Memory B cell (primary cell): ENCODE measurements at places on chromosomes 7 and 10.

DNA sequence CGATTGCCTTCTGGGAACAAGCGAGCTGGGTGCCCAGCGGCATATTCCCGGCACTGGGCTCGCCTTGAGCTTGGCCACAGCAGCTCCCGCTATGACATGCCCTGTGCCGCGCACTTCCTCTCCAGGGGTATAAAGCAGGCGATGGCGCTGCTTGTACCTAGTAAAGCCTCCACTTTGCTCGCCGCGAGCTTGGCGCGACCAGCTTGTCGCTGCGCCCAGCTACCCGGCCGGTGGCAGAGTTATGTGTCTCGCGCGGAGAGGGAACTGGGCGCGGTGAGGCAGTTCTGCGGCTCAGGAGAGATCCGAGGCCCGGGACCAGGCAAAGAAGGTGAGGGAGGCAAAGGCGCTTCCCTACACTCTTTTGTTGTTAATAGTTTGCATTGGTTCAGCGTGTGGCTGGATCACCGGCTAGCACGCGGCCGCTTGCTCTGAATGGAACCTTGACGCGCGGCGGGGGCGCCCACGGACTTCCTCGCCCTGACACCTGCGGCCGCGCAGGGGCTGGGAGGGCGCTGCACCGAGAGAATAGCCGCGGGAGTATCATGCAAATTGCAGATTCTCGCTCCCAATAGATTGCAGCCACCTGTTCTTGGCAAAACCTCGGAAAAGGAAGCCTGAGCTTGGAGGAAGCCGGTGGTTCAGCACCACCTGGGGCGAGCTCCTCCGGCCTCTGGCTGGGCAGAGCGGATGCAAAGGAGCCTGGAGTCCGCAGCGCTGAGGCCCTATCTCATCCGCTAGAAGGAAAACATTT is 3.0 kb upstream of the BUB3 start:
- no peak overlapping the region for H3K27ac ChIP-seq
- peaks cover 20% of the 10 kb centered on the region for H3K4me1 ChIP-seq
- peaks cover 6% of the 10 kb centered on the region for H3K36me3 ChIP-seq
- H3K4me3 ChIP-seq, result peak overlapping the region; percentile 65
- DNase-seq, result no peak

- H3K4me3 ChIP-seq, result peak overlapping the region; percentile 25
- peaks cover 69% of the 10 kb centered on the region for H3K4me1 ChIP-seq
- H3K27me3 ChIP-seq, result no peaks in the 10 kb centered on the region
- H3K27ac ChIP-seq, result no peak overlapping the region
- no peak for DNase-seq
These were observed 87.4 kb upstream of the PPIF start for GRCh38 chr10:79259834-79260233.

- H3K27ac ChIP-seq, result no peak overlapping the region
- no peak overlapping the region for H3K4me3 ChIP-seq
- no peaks in the 10 kb centered on the region for H3K4me1 ChIP-seq
These were observed 1077.3 kb downstream of the SORCS3 start for GRCh38 chr10:105718207-105718995.

DNA sequence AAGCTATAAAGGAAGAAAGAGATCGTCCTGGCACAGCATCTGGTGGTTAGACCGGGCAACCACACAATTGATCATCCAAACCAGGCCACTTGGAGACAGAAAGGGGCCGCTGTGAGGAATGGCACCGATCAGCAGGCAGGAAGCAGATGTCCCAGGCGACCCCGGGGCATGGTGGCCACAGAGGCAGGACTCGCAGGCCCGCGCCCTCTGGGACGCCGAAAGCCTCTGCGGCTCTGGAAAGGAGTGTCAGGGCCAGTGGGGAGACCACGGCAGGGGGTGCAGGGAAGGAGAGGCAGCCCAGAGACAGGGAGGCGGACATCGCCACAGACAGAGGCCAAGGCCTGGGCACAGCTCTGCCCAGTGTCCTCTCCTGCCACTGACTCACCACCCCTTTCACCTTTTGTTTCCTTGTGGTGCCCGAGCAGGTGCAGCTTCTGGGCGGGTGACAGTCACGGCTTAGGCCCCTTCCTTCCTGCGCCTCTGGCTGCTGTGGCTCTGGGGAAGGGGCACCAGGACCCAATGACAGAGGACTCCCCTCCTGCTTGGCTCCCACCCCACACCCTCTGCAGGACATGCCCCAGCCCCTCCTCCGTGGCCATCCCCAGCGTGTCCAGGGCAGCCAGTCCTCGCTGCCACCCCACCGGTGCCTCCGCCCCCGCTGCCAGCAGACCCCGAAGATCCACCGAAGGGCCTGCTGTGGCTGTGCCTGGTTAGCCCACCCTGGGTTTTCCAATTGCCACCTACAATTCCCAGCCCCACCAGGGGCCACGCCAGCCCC is 10.9 kb downstream of the STK32C start:
- H3K27ac ChIP-seq, result no peak overlapping the region
- DNase-seq, result no peak
- peaks cover 5% of the 10 kb centered on the region for H3K4me1 ChIP-seq
- no peaks in the 10 kb centered on the region for H3K36me3 ChIP-seq
- no peak overlapping the region for H3K4me3 ChIP-seq
- peaks cover 24% of the 10 kb centered on the region for H3K27me3 ChIP-seq

DNA sequence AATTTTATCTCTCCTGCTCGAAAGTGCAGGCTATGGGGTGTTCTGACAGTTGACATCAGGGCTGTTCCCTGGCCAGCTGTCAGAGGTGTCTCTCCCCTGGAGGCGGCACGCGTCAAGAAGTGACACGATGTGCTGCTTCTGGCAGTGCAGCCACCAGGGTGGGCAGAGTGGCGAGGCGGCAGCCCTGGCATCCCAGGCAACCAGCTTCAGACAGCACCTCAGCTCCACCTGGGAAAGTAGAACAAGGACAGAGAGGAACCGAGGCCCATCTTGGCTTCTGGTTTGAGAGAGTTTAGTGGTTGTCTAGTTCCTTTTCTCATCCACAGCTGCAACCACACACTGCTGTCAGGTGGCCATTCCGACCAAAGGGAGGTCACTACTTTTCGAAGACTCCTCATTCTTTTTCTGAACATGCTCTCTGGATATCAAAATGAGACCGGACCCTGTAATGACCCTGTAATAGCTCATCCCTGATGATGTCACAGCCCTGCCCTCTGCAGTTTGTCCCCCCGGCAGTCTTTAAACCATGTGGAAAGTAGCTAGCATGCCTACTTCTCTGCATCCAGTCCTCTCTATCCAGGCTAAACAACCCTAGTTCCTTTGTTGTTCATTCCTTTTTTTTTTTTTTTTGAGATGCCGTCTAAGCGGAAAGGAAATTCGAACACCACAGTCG is 381.0 kb upstream of the NRP1 start:
- no peak overlapping the region for H3K27ac ChIP-seq
- no peaks in the 10 kb centered on the region for H3K4me1 ChIP-seq
- DNase-seq, result no peak

DNA sequence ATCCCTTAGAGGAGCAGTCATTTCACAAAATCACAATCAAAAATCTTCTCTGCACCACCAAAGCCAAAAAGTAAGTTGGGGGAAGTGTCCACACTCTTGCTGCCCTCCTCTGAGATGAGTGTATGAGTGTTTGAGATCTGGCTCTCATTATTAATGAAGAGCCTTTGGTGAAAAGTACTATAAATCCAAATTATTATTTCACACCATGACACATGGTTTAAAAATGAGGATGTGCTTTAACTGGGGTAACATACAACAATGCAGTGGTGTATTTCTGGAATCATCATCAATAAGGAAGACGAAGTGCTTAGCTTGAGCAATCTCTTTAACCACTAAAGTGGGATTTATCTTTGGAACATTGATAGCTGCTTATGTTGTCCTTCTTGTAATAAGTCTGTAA is 114.2 kb upstream of the ADAM12 start:
- H3K27ac ChIP-seq, result no peak overlapping the region
- no peak for DNase-seq
- no peaks in the 10 kb centered on the region for H3K27me3 ChIP-seq
- no peaks in the 10 kb centered on the region for H3K4me1 ChIP-seq
- H3K4me3 ChIP-seq, result no peak overlapping the region

DNA sequence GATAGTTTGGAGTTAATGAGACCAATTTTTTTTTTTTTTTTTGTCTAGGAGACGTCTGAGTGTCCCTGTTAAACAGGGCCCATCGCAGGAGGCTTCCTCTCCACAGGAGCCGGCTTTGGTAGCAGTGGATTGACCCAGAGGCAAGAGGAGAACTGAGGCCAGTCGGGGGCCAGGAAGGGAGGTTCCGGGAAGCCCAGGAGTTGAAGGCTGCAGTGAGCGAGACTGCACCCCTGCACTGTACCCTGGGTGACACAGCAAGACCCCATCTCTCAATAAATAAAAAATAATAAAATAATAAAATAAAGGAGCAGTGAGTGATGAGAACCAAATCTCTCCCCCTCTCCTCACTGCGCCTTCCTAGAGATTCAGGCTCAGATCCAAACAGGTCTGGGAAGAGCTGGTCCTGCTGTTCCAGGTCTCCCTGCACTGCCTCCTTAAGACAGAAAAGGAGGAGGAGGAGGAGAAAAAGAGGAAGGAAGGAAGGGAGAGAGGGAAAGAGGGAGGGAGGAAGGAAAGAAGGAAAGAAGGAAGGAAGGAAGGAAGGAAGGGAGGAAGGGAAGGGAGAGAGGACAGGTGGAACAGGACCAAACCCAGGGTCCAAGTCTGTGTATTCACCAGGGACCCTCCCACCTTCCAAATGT is 3.5 kb downstream of the MNX1 start:
- peaks cover 11% of the 10 kb centered on the region for H3K4me1 ChIP-seq
- no peak overlapping the region for H3K4me3 ChIP-seq
- H3K36me3 ChIP-seq, result no peaks in the 10 kb centered on the region
- H3K27ac ChIP-seq, result no peak overlapping the region

DNA sequence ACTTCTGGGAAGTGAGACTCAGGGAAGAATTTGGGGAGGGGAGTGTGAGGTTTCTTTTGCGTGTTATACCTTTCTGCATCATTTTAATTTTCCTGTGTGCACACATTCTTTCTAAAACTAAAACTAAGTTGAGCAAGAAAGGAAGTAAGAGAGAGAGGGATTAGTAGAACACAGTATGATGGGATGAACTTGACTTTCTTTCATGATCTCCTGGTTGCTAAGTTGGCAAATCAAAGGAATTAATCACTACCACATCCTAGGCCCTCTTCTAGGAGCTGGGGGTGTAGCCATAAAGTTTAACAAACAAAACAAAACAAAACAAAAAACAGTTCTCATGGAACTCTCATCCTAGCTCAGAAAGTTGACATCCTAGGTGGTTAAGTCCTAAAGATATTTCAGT is 19.1 kb upstream of the KDM7A start:
- no peaks in the 10 kb centered on the region for H3K27me3 ChIP-seq
- H3K4me3 ChIP-seq, result no peak overlapping the region
- no peak for DNase-seq
- H3K27ac ChIP-seq, result no peak overlapping the region

DNA sequence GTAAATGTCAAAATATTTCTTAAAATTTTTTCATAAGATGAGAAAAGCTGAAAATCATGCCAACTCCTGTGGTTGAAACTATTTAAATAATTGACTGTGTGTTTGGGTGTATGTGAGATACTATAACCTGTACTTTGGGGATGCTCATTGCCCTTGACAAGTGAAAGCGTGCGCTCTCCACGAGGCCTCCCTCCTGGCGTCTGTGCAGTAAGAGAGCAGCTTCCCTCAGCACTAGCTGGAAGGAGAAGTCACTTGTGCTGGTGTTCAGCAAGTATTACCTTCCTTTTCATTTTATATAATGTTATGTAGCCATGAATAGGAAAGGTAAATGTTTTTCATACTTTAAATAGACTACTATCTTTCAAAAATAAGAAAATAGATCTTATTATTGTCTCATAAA is 118.9 kb downstream of the ZEB1 start:
- H3K36me3 ChIP-seq, result peaks cover 30% of the 10 kb centered on the region
- no peak for DNase-seq
- no peaks in the 10 kb centered on the region for H3K27me3 ChIP-seq
- no peak overlapping the region for H3K27ac ChIP-seq

- H3K4me1 ChIP-seq, result peaks cover 7% of the 10 kb centered on the region
- H3K27ac ChIP-seq, result no peak overlapping the region
- H3K27me3 ChIP-seq, result peaks cover 18% of the 10 kb centered on the region
- H3K36me3 ChIP-seq, result no peaks in the 10 kb centered on the region
These were observed 876 bp downstream of the GNAI1 start for GRCh38 chr7:80135309-80136104.

DNA sequence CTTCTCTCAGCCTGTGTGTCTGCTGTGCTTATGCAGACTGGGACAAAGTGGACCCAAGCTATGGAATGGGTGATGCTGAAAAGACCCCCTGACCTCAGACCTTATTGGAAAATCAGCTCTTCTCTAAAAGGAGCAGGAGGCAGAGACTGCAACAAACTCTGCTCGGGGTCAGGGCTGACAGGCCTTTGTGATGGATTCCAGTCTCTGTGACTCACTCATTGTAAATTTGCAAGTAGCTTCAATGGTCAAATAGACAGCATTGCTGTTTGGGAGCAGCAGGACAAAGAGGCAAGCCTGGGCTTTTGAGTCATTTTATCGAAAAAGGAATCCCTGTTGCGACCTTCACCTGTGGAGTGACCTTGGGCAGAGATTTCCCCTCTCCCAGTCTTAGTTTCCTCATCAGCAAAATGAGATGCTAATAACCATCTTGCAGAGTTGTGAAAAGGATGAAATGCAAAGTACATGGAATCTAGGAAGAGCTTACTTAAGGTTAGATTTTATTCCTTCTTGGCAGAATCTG is 26.1 kb upstream of the GPR26 start:
- no peak overlapping the region for H3K27ac ChIP-seq
- peaks cover 14% of the 10 kb centered on the region for H3K27me3 ChIP-seq
- H3K4me3 ChIP-seq, result no peak overlapping the region
- no peaks in the 10 kb centered on the region for H3K4me1 ChIP-seq
- no peak for DNase-seq

DNA sequence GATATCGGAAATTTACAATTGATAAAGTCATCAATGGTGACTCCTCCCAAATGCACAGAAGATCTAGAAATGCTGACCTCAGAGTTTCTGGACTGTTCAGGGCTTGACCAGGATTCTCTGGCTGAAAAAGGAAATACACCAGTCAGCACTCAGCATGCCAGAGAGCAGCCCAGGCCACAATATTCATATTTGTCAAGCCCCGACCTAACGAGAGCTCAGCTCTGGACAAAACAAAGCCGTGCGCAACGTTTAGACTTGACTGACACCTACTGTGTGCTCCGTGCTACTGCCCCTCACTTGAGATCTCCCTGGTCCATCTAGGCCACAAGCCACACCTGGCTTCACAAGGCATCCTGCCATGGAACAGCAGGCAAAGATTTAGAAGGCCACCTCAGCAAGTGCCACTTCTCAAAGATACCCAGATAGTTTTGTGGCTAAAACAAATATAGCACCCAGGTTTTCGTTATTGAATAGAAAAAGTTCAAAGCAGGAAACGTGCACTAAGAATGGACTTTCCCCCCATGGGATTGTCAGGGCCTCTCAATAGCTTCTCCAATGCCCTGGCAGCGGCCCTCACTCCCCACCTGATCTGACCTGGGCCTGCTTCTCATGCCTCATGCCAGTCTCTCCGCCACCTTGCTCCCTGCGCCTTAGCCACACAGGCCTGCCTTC is 218.3 kb downstream of the FAM107B start:
- no peaks in the 10 kb centered on the region for H3K27me3 ChIP-seq
- DNase-seq, result peak; percentile 37
- H3K4me1 ChIP-seq, result peaks cover 68% of the 10 kb centered on the region
- peak overlapping the region; percentile 87 for H3K27ac ChIP-seq
- peak overlapping the region; percentile 54 for H3K4me3 ChIP-seq
